A549 treated with RU486 at 1 μM for 4 hours (cell line): ENCODE measurements at places on chromosomes 4 and X. TPM values are rescaled to one million over a fixed set of nuclear protein-coding genes. Genes with fewer than 3 reads are reported as not detected.

The MAGEB10 gene
- not detected in 5 replicates for total RNA-seq

The ZNF185 gene
- 6.2 to 7.2 TPM (median 6.6 TPM) in 5 replicates for total RNA-seq

The SPANXC gene
- total RNA-seq, result 0.65 to 1.3 TPM (median 0.81 TPM) in 3 of 5 replicates, not detected in the others

The RAB28 gene
- 8.1 to 10.0 TPM (median 8.7 TPM) in 5 replicates for total RNA-seq

The AMBN gene
- total RNA-seq, result not detected in 5 replicates

The SLC49A3 gene
- total RNA-seq, result 0.18 to 0.47 TPM (median 0.24 TPM) in 4 of 5 replicates, not detected in the other

The PIM2 gene
- 9.6 to 11.7 TPM (median 10.7 TPM) in 5 replicates for total RNA-seq

The TCP11X1 gene
- total RNA-seq, result not detected in 5 replicates

The XPNPEP2 gene
- not detected in 5 replicates for total RNA-seq

The XKRX gene
- total RNA-seq, result 0.20 to 0.30 TPM (median 0.27 TPM) in 5 replicates

The PNMA6F gene
- not detected in 5 replicates for total RNA-seq

The GLOD5 gene
- not detected in 5 replicates for total RNA-seq

The MGST2 gene
- total RNA-seq, result 47.2 to 65.3 TPM (median 52.3 TPM) in 5 replicates

The ZIC3 gene
- not detected in 5 replicates for total RNA-seq

The WAS gene
- total RNA-seq, result 0.20 to 0.54 TPM (median 0.32 TPM) in 4 of 5 replicates, not detected in the other

The FAM133A gene
- total RNA-seq, result 0.63 to 0.92 TPM (median 0.84 TPM) in 5 replicates

The DMRTC1B gene
- total RNA-seq, result 0.09 TPM in 1 of 5 replicates, not detected in the others

The H2BW2 gene
- total RNA-seq, result not detected in 5 replicates

The PCDH19 gene
- total RNA-seq, result 0.01 to 0.06 TPM (median 0.02 TPM) in 3 of 5 replicates, not detected in the others

The CFP gene
- total RNA-seq, result 0.35 to 0.88 TPM (median 0.58 TPM) in 5 replicates

The SOWAHB gene
- 0.05 to 0.06 TPM in 2 of 5 replicates, not detected in the others for total RNA-seq

The HSFX4 gene
- total RNA-seq, result not detected in 5 replicates

The TEX13C gene
- total RNA-seq, result 0.01 TPM in 1 of 5 replicates, not detected in the others
